ENCODE measurements at places on chromosomes 7 and 10. TPM values are rescaled to one million over a fixed set of nuclear protein-coding genes. Genes with fewer than 3 reads are reported as not detected.

The FGFBP3 gene
- total RNA-seq, result 1.1 TPM

DNA sequence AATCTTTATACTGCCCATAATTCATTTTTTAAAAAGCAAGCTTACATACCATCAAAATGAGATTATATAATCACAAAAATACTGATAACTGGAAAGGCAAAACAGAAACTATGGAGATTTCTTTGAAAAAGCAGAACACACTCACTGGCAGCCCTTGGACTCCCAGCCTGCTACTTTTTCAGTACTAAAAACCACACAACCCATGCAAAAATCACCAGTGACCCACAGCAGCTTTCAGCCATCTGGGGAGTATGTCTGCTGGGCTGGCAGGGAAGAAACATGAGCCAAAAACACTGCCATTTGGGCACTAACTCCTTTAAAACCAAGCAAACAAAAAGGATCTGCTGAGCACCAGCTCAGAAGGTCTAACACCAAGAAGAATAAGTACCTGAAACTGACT, 80.0 kb upstream of the DDC start:
- H3K4me1 ChIP-seq, result peaks cover 14% of the 10 kb centered on the region
- H3K27ac ChIP-seq, result no peak overlapping the region
- no peaks in the 10 kb centered on the region for H3K27me3 ChIP-seq
- no peak overlapping the region for H3K4me3 ChIP-seq
- DNase-seq, result no peak

GRCh38 chr7:82961240-82961639, 201.4 kb downstream of the PCLO start:
- no peaks in the 10 kb centered on the region for H3K36me3 ChIP-seq
- no peak for DNase-seq
- H3K4me1 ChIP-seq, result no peaks in the 10 kb centered on the region
- no peak overlapping the region for H3K27ac ChIP-seq
- no peak overlapping the region for H3K4me3 ChIP-seq
- no peaks in the 10 kb centered on the region for H3K27me3 ChIP-seq

The ST7 gene
- total RNA-seq, result 23.5 TPM

GRCh38 chr10:77500754-77501151, 136.9 kb downstream of the KCNMA1 start:
- H3K36me3 ChIP-seq, result no peaks in the 10 kb centered on the region
- no peak overlapping the region for H3K4me3 ChIP-seq
- H3K27me3 ChIP-seq, result no peaks in the 10 kb centered on the region
- no peak for DNase-seq
- H3K27ac ChIP-seq, result no peak overlapping the region
- no peaks in the 10 kb centered on the region for H3K4me1 ChIP-seq

The LAMB1 gene
- total RNA-seq, result 109 TPM

DNA sequence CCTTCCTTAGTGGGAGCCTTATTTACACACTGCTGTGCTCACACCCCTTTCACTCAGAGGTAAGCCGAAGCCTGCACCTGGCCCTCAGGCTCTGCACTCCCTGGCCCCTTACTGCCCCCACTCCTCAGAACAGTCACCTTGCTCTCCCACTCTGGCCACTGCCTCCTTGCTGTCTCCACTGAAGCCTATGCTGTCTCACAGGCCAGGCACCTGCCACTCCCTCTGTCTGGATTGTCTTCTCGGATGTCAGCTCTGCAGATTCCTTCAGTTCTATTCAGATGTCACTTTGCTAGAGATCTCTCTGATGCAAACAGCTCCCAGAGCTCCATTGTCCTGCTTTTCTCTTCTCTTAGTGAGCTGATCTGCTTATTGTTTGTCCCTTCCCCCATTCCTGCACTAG, 390.7 kb downstream of the DPP6 start:
- no peak overlapping the region for H3K4me3 ChIP-seq
- H3K36me3 ChIP-seq, result no peaks in the 10 kb centered on the region
- DNase-seq, result no peak
- H3K27me3 ChIP-seq, result 0 out of 3 replicates have a peak, but pooled peaks cover 2% of the 10 kb centered on the region

The ELMO1 gene
- not detected for total RNA-seq

The SUN3 gene
- total RNA-seq, result not detected

DNA sequence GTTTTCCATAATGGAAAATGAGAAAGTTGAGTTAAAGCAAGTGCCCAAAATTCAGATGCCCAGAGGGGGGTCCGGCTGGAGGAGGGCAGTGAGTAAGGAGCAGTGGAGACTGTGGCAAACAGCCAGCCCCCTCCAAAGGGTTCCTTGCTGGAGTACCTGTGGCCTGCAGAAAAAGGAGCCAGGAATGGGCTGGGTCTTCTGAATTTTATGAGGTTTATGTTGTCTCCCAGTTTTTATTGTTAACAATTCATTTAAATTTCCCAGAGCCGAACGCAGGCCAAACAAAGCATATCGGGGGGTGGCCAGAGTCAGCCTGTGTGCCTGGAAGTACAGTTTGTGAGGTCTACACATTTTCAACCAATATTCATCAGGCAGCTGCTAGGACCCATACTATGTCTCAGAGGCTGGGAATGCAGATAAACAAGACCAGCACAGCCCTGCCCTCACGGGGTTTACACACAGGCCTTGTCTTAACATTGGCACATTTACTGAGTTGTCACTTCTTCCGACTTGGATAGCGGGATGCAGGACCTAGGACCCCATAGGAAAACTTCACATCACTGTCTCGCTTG, 12.9 kb upstream of the CSGALNACT2 start:
- no peaks in the 10 kb centered on the region for H3K36me3 ChIP-seq
- H3K27ac ChIP-seq, result no peak overlapping the region
- peaks cover 79% of the 10 kb centered on the region for H3K27me3 ChIP-seq
- no peak overlapping the region for H3K4me3 ChIP-seq

Data from HepG2 (cell line).